ENCODE measurements at places on chromosomes 1 and 21.
A peak's percentile ranks its signal among the peaks of the same experiment; 100 is the strongest.

GRCh38 chr1:31401241-31401640 lies 11.8 kb upstream of the SERINC2 start:
- no peak for DNase-seq

DNA sequence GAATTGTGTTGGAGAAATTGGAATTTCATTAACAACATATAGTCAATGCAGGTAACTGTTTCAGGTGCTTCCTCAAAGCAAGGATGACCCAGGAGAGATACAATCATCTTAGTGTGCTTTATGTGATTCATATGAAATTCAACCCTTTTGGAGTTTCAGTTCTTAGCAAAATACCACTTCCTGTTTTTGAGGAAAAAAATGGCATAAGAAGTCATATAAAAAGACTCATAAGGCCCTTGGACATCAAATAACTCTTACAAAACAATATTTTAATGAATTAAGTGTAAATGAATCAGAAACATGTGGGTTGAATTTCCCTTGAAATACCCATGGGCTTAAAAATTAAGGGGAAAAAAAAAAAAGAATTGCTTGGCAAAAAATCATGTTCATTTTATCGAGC lies 926.6 kb downstream of the LTN1 start:
- no peak for DNase-seq

DNA sequence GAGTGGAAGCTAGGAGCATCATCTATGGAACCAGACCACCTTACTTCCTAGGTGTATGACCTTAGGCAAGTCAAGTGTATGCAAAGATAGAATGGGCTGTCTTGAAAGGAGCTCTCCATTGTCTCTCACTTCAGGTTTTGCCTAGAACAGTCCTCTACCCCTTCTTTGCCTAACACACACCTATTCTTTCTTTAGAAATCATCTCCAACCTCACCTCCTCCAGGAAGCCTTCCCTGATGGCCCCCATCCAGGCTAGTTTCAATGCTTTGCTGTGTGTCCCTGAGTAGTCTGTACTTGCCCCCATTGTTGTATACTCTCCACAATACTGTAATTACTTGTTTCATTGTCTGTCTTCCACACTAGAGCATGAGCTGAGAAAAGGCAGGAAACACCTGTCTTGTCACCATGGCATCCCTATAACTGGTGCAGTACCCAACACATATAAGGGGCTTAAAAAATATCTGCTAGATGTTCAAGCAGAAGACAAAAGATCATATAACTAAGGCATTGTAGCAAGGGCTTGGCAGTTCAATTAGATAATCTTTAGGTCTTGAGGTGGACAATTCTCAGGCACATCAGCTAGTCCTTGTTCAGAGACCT lies 83.0 kb downstream of the RRAGC start:
- DNase-seq, result no peak

DNA sequence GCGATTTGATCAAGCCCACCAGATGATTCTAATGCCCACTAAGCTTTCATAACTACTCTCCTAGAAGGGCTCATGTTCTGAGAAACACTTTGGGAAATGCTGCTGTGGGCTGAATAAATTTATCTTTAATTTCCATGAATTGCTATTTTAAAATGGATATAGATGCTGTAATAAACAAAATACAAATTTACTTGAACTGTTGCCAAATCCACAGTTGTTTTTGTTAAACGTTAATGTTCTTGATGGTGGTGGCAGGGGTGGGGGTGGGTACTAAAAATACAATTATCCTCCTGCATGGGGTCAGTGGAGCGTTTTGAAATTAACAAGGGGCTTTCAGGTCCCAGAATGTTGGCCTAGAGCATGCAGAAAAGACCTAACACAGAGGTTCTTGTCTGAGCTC lies 244.7 kb upstream of the POU3F1 start:
- no peak for DNase-seq

DNA sequence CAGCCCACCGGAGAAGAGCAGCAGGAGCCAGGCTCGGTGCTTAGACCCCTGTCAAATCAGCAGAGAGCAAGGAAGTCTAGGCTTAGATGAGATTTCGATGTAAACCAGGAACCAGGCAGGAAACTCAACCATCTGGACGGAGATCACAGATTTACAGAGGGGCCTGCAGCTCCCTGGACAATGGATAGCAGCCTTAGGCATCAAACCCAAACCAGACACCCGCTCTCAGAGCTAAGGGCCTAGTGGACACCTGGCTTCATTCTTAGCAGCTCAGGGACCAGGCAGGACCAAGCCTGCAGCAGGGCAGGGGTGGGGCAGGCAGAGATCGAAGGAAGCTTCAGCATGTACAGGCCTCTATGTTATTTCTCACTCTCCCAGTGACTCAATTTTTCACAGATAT lies 127.8 kb upstream of the FMN2 start:
- DNase-seq, result no peak

GRCh38 chr1:202664083-202664482 lies 46.2 kb downstream of the SYT2 start:
- no peak for DNase-seq

DNA sequence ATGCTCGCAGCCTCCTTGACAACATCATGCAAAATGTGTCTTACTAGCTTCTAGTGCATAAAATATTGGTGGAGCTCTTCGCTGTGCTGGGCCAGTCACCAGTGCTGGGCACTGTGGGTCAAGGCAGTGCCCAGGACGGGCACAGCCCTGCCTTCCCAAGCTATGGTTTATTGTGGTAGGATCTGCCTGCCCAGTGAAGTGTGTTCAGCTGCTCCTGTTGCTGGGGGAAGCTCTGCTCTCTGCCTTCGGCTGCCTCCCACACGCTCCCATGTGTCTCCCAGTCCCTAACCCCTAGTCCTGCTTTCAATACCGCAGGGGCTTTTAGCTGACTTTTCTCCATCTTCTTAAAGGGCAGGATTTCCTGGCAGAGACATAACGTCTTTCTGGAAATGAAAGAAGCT lies 15.7 kb downstream of the EPHX1 start:
- no peak for DNase-seq

DNA sequence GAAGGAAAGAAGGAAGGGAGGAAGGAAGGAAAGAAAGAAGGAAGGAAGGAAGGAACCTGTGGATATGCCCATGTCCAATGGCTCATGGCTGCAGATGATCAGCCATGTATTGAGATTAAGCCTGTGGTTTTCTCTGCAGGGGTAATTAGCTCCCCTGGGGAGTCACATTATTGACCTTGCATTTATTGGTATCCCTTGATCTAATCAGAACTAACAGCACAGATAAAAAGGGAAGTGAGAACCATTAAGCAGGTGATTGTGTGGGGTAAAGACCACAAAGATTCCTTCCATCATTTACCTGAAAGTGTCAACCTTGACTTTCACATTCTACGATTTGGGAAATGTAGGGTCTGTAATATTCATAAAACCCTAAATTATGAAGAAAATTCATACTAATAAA lies 390.7 kb downstream of the BRINP2 start:
- DNase-seq, result no peak

- no peak for DNase-seq
These were observed 133.8 kb upstream of the KIAA1614 start for GRCh38 chr1:180778782-180779398.

DNA sequence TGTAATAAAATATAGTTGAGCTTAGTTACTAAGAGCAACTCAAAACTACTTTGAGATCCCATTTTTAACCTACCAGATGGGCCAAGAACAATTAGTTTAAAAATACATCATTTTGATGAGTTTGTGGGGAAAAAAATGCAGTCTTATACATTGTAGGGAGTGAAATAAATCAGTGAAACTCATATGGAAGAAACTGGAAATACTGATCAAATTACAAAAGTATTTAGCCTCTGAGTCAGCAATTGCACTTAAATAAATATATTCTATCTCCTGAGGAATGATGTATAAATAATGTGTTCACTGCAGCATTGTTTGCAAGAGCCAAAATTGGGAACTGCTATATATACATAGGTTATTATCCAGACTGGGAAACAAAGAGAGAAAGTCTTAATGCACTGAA lies 4.6 kb upstream of the SMCP start:
- DNase-seq, result no peak

GRCh38 chr1:228154670-228155571 lies 5.2 kb downstream of the GJC2 start:
- peak; percentile 53 for DNase-seq

- DNase-seq, result no peak
These were observed 100.6 kb upstream of the PLPPR4 start for GRCh38 chr1:99163671-99164070.

- DNase-seq, result no peak
These were observed 170.8 kb downstream of the NFIA start for GRCh38 chr1:61253059-61253735.

DNA sequence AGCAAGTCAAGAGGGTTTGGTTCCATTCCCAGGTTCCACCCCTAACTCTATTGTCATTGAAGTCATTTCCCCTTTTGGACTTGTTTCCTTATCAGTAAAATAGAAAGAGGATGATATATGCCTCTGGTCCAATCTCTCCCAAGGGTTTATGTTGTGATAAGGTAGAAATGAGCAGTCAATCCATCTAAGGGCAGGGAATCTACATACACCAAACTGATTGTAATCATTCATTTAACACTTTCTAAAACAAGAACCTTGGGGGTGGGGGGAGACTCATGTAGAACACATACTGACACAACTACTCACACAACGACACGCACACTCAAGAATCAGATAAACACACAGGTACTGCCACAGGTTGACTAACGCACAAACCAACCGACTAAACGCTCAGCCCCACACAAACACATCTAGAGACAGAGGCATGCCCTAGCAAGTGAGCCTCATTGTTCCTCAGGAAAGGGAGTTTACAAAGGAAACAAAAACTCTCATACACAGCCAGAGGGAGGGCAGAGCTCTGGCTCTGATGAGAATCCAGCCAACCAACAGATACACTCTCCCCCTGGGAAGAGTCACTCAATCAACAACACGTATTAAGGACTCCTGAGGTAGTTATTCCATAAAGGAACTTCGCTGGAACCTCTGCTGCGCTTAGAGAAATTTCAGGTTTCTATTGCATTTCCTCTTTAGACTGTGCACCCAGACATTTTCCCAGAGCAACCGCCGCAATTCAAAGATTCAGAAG lies 1.0 kb downstream of the F11R start:
- no peak for DNase-seq

GRCh38 chr1:111436726-111437125 lies 9.2 kb upstream of the OVGP1 start:
- no peak for DNase-seq

DNA sequence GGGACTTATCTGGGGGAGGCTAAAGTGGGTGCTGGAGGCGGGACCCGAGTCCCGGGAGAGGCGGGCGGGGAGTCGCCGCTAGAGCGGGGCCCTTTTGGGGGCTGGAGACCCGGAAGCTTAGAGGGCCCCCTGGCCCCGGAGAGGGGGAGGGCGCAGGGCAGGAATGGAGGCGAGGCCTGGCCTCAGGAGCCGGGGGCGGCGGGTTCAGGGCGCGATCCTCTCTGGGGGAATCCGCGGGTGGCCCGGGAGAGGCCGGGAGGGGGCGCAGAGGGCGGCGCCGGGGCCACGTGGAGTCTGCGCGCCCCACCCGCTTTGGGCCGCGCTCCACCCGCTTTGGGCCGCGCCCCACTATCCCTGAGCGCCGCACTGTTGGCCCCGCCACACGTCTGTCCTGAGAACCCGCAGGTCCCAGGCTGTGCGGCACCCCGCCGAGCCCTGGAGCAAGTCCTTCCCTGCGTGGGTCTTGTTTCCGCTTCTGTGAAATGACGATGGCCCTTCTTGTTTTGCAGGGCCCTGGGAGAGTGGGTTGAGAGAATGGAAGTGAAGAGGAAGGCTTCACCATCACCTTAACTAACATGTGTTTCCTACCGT lies 84.4 kb downstream of the NKAIN1 start:
- peak; percentile 64 for DNase-seq

DNA sequence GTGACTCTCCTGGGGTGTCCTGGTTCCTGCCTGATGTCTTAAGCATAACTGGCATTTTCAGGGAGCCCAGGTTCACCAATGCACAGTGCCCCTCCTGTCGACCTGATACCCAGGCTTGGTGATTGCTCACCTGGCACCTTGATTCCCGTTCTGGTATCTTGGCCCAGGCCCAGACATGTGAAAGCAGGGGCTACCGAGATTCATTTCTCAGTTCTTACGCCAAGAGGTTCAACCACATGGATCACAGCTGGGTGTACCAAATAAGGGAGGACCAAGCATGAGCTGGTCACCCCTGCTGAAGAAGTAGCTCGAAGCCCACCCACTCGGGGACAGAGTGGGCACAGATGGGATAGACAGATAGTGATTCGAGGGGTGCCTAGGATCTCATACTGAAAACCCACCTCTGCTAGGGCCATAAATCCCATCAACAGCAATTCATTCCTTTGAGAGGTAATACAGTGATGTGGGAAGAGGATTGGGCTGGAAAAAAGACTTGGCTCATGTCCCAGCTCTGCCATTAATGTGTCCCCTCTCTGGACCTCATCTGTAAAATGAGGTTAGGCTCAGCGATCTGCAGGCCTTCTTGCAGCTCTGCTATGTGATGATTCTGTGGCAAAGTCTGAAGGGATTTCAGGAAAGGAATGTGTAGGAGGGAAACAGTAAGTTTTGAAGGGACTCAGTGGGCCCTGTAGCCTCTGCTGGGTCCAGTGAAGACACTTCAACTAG lies 2.7 kb downstream of the EPHX1 start:
- no peak for DNase-seq

- DNase-seq, result peak; percentile 28
These were observed 11.4 kb upstream of the RGS16 start for GRCh38 chr1:182615468-182616129.

GRCh38 chr1:117032681-117033539 lies 27.2 kb upstream of the TTF2 start:
- no peak for DNase-seq

GRCh38 chr1:3858231-3858981 lies 1.1 kb downstream of the DFFB start:
- DNase-seq, result no peak

DNA sequence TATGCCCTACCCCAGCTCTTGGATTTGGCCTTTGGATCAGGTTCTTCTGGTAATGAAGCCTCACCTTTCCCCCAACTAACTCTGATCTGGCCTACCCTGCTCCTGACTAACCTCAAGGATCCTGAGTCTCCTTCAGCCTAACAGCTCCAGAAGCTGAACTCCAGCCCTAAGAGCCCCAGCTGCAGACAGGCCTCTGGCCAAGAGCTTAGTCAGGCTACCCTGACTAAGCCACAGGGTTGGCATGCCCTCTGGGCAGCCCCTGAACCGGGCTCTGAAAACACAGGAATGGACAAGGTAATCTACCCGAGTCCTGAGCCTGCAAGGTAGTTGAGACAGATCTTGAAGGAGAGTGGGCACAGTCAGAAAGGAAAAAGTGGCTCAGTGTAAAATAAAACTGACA lies 29.4 kb downstream of the COA7 start:
- no peak for DNase-seq

- DNase-seq, result no peak
These were observed 43.9 kb downstream of the NOS1AP start for GRCh38 chr1:162113419-162113818.

DNA sequence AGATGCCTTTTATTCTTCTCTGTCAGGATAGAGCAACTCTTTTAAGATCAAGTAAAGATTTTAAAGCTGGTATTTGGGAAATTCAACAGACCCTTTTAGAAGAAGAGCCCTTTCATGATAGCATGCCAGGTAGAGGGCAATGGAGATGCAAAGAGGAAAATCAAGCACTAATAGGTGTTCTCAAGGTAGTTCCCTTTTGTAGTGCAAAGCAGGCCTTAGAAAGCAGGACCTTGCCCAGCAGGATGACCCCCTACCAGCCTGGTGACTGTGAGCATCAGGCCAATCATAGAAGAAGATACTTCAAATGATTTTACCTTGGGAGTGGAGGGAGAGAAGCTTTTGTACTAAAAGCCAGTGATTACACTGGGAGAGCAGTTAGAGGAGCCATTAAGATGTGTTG lies 381.4 kb upstream of the ZRANB2 start:
- DNase-seq, result no peak
